ENCODE measurements at places on chromosomes 11 and 22.

DNA sequence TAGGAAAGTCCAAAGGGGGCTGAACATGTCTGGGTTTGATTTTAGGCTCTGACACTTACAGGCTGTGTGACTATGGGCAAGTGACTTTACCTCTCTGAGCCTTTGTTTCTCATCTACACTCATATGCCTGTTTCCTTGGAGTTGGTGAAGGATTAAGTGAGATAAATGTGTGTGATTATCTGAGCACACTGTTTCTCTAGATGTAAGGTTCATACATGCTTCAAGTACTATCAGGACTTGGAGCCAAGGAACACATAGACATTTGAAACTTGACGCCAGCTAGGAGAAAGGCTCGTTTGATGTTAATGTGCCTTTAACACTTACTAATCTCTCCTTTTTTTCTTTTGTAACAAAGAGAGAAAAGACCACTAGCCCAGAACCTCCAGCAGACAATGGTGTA is 9.7 kb downstream of the CRYBB1 start:
- no peak for DNase-seq

DNA sequence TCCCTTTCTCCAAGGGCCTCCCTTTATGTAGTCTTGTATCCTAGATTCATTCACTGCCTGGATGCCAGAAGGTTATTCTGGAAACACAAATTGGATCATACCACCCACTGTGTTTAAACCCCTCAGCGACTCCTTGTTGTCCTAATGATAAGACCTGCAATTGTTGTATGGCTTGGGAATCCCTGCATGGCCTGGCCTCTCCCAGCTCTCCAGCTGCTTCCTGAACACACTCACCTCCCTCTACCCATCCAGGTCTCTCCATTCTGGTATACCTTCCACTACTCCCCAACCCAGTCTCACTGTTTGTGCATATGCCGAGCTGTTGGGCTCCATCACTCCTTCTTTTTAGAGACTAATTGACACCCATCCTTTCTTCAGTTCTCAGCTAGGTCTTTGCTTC is 124.3 kb upstream of the ALX4 start:
- DNase-seq, result no peak

DNA sequence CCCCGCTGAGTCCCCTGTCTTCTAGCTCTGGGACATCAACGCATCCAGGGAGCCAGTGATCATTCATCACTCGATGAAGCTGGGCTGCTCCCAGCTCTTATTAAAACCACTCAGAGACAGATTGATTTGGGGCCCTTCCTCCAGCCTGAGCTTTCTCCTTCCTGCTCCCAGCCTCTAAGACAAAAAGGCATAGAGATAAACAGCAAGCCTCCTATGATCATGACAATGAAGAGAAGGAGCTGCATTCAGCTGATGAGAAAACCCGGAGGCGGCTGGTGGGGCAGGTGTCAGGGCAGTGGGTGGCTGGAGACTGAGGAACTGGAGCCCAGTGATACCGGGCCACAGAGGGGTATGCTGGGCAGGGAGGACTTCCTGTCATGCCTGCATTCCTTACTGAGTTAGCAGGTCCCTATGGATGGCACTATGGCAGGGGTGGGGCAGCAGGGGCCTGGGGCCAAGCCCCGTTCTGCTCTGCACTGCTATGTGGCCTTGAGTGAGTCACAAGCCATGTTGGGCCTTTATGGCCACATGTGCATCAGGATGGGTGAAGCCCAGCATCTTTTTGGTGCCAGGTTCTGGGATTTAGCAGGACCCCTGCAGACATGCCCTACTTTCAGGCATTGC is 20.2 kb downstream of the PVALB start:
- no peak for DNase-seq

DNA sequence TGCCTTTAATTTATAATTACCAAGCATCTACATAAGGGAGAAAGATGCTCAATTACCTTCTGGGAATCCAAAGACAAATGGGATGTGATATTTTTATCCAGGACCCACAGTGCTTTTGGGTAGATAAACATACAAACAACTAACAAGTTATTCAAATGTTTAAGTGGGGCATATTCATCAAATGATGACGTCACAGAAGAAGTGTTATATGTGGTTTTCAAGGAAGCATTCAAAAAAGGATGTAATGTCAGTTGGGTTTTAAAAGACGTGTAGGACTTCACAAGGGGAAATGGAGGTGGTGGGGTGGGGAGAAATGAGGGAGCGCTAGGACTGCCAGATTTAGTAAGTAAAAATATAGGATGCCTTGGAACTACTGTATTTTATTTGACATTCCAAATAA is 915.9 kb downstream of the KCNA4 start:
- no peak for DNase-seq

- no peak for DNase-seq
Measured at GRCh38 chr11:92830377-92831155, 138.9 kb upstream of the MTNR1B start.

DNA sequence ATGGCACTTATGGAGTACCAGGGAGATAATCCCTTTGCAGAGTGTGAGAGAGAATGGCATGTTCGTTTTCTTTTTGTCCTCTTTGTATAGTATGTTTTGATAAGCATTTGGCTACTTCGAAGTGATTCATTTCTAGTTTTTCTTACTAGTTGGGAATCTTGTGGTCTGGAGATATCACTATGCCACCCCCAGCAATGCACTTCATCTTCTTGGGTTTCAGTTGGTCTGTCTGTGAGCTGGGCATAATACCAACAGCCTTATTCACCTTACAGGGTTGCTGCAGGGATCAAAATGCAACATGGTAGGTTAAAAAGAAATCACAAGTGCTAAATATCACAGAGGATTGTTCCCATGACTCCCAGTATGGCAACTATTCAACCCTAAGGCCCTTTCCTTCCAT is 387.8 kb upstream of the CADM1 start:
- no peak for DNase-seq
